ENCODE measurements at places on chromosomes 3 and 15. TPM values are rescaled to one million over a fixed set of nuclear protein-coding genes. Genes with fewer than 3 reads are reported as not detected.

The HYAL3 gene
- total RNA-seq, result 5.6 TPM

The ACOX2 gene
- not detected for total RNA-seq

DNA sequence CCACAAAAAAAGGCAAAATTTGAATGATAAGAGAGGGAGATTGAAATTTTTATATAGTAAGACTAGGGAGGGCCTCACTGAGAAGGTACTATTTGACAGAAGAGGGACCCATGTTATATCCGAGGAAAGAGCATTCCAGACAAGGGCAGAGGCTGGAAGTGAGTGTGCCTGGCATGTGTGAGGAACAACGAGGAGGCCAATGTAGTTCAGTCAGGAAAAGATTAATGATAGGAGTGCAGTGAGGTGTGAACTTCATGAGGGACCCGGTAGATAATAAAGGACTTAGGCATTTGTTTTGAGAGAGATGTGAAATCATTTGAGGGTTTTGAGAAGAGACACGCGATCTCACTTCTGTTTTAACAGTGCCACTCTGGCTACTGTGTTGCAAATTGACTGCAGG, 36.3 kb downstream of the ASTE1 start:
- DNase-seq, result no peak

The ZNF660 gene
- total RNA-seq, result 2.5 TPM

The CLDN18 gene
- not detected for total RNA-seq

GRCh38 chr3:156676768-156677479, 2.5 kb downstream of the TIPARP start:
- DNase-seq, result no peak

- DNase-seq, result no peak
Measured at GRCh38 chr3:183698318-183698751, 738 bp downstream of the YEATS2 start.

The DISP2 gene
- 1.00 TPM for total RNA-seq

The GRM2 gene
- 0.90 TPM for total RNA-seq

- no peak for DNase-seq
Measured at GRCh38 chr3:105729667-105730066, 139.1 kb downstream of the CBLB start.

The IQCB1 gene
- 56.7 TPM for total RNA-seq

The PIGBOS1 gene
- total RNA-seq, result 13.3 TPM

The ITIH1 gene
- not detected for total RNA-seq

DNA sequence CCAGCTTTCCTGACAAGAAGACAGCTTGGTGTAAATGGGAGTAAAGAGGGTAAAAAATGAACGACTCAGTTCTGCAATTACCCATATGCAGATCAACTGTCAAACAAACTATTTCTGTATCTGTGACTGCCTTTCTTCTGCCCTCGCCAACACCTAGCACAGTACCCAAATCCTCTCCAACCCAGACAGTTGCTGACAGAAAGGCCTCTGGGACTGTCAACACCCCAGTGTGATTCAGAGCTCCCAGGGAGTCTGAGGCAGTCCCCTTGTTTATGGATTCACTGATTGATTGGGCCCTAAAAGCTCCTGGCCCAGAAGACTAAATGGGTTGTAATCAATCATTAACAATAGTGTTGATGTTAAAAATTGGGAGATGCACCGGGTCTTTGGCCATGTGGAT, 20.2 kb downstream of the IL17RD start:
- no peak for DNase-seq

DNA sequence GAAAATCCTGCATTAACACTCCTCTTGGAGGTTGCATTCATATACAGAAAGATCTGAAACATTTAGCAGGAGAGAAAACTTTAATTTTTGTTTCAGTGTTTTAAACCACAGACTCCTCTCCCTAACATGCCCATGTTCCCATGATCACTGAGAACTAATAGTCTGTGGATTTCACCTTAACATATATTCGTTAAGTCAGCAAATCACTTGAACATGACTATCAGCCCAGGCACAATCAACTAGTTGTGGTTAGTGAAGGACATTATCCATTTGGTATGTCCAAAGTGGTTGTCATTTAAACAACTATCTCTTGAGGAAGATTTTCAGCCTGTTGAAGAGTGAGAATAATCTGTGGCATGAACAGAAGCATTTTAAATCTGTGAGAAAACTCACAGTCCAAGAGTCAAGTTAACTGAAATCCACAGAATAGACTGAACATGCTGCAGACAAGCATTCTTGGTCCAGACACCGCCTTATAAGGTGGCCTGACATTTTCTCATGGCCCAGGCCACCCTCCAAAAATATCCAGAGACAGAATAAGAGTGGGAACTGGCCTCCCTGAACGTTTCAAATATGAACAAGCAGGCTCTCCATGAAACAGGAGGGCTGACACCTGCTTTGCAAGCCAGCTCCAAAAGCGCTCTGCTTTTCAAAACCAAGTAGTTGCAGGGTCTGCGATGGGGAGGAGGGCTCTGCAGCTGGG, 39.9 kb upstream of the ADCY5 start:
- DNase-seq, result no peak

- DNase-seq, result no peak
Measured at GRCh38 chr3:14915636-14916222, 31.7 kb upstream of the NR2C2 start.

DNA sequence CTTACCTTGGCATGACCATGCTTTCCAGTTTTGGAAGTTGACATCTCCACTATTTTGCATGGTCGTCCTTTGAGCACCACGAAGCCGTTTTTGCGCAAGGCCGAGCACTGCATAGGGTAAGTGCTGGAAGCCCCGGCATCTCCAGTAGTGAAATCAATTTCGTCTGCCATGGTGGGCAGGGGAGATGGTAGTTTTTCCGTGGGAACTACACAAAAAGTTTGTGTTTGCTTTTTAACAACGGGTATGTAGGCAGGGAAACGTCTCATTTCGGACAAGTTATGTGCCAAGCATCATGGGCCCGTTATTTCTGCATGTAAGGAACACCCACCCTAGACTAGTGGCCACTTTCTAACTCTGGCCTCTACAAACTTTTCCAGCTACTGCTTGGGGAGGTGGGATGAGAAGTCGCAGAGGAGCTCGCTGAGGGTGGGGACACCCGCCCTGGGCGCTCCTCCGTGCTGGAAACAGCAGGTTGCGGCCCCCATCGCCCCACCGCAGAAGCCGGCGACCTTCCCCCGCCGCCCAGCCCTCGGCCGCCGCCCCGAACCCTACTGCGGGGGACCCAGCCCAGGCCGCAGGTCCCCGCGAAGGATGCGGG, 701 bp downstream of the EIF5A2 start:
- DNase-seq, result no peak

The GOLGA8O gene
- total RNA-seq, result 75.2 TPM

- DNase-seq, result no peak
Measured at GRCh38 chr3:16604433-16604832, 790 bp downstream of the DAZL start.

DNA sequence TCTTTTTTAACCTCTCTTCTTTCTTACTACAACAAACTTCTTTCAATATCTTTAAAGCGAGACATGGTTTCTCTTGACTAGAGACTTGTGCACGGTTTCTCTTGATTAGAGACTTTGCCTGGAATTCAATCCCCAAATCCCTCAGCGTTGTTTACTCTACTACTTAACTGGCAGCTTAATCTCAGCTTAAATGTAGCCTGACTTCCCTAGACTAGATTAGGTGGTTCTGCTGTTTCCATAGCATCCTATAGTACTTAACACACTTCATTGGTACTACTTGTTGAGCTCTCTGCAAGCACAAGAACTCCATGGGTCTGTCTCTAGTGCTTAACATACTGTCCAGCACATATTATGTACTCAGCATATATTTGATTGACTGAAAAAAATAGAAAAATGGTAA, 168.2 kb upstream of the GPR149 start:
- no peak for DNase-seq
